ENCODE measurements at places on chromosomes 3 and 15.

DNA sequence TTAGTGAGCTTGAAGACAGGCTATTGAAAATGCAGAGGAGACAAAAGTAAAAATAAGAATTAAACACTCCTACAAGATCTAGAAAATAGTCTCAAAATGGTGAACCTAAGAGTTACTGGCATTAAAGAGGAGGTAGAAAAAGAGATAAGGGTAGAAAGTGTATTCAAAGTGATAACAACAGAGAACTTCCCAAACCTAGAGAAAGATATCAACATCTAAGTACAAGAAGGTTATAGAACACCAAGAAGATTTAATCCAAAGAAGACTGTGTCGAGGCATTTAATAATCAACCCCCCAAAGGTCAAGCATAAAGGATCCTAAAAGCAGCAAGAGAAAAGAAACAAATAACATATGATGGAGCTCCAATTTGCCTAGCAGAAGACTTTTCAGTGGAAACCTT is 23.3 kb downstream of the PDCD10 start:
- no peak for DNase-seq

DNA sequence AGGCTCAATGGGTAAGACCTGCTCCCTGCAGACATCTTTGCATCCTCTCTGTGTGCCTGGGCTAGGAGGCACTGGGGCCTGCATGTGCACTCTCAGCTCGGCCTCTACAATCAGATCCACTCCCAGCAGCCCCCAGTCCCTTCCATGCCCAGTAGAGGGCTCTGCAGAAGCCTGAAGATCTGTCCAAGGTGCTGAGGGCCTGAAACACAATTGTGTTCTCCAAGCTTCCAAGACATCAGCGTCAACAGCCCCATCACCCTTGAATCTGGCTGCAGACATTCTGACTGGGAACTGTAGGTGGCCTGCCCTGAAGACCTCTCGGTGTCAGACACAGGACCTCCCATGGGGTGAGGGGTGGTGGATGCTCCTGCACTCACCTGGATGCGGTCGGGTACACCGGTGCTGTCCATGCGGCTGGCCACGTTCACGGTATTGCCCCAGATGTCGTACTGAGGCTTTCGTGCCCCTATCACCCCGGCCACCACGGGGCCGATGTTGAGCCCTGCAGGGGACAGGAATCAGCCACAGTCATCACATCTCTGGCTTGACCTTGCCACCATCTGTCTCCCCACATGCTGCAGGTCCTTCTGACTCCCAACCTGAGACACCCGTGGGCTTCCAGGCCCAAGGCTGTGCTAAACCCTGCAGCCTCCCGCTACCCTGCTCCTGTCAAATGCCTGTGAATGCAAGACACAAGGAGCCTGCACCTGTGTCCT is 84.7 kb downstream of the SEC22A start:
- no peak for DNase-seq

- DNase-seq = no peak
Measured at GRCh38 chr3:144289057-144289456, 317.4 kb downstream of the DIPK2A start.

- no peak for DNase-seq
Measured at GRCh38 chr15:39869858-39870515, 50.1 kb downstream of the GPR176 start.

- no peak for DNase-seq
Measured at GRCh38 chr3:172181932-172182586, 142.7 kb downstream of the FNDC3B start.

- DNase-seq = no peak
Measured at GRCh38 chr15:68990992-68991500, 23.4 kb upstream of the NOX5 start.

GRCh38 chr3:14518893-14519292 is 21.2 kb downstream of the GRIP2 start:
- DNase-seq = no peak

DNA sequence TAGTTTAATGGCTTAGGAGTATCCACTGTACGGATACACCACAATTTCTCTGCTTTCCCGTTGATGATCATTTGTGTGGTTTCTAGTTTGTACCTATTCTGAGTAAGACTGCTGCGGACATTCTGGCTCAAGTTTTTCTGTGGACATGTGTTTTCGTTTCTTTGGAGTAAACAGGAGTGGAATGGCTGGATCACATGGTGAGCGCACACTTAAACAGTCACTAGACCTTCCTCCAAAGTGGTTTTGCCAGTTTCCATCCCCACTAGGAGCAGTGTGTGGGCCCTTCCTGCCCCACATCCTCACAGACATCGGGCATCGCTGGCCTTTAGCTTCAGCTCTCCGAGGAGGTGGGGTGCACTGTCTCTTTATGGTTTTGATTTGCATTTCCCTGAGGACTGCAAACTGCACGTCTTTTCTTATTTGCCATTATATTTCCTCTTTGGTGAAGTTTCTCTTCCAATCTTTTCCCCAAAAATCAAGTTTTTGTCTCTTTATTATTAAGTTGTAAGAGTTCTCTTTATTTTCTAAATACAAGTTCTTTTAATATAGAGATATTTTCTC is 94.1 kb downstream of the VGLL4 start:
- DNase-seq = no peak

DNA sequence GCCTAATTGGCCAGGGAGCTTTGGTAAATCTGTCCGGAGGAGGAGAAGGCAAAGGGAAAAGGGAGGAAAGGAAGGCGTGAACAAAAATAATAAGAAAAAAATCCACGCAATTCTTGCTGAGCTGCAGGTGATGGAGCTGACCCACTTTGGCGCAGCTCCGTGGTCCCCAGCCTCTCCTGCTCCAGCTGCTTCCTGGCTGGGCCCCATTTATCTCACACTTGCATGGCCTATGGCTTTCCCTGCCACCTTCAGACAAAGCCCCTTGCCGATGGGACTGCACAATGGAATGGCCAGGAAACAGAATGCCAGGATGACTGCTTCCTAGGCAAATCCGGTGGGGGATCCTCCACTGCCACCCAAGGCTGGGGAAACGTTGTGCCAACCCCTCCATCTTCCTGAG is 6.9 kb downstream of the INSYN1 start:
- no peak for DNase-seq

DNA sequence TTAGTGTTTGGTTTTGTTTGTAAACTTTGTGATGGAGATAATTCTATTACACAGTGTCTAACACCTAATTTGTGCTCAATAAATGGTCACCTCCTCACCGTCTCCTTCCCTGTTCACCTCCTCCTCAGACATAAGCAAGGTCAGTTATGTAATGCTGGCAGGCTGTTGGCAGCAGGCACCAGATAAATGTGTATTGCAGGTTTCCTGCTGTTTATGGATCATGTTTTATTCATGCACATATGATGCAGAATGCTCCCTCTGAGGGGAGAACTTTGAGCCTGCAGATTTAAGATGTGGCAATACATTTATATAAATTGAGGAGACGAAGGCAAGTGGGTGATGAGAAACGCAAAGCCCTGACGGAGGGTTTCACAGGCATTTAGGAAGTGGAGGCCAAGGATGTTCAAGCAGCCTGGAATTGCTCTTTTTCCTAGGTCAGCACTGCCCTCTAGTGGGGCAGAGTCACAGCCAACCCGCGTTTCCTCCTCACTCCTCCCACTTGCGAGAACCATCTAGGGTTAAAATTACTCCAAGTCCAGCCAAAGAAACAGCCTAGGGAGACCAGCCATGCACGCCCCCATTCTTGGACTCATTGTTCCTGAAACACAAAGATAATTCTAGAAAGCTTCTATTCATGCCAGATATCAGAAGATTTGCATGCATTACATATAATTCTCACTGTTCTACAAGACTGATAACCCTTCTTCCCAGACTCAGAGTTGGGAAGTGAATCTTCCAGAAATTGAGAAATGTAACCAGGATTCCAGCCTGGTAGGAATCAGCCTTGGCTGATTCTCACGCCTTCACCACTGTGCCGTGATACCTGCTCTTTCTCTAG is 228.7 kb downstream of the SLCO3A1 start:
- no peak for DNase-seq

GRCh38 chr15:65819563-65819960 is 27.5 kb upstream of the DENND4A start:
- no peak for DNase-seq

DNA sequence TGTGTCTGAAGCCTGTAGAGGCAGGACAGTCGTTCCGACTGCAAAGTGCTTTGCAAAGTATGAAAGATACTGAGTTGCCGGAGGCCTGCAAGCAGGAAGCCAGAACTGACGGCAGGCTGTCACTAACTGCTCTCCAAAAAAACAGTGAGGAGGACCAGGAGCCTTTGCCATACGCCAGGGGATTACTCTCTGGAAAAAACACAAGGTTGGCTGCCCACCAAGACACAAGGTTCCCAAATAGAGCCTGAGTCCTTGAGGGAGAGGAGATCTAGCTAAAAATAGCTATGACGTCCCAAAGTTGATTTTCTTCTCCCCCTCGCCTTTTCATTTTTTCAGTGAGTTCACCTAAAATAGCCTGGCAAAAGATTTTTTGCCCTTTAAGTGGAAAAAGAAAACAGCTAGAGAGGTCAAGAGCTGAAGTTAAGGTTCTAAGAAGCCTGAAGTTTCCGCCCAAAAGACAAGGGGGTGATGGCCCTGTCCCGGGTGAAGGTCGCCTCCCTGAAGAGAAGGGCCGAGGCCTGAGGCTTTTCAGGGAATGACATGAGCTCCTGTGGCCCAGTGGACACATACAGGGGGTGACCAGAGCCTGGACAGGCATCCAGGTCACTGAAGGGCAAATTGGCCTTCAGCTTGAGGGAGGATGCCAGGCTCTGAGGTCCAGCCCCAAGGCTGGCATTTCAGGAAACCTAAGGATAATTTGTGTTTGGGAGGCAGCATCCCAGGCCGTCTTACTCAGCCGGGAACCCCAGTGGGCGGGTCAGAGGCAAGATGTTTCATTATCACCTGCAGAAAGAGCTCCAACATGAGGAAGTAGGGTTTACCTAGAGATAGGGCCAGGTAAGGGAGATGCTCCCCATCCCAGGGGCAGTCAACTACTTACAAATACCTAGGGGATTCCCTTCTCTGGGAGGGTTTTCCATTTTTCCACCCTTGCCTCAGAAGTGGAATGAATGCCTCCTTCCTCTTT is 44.9 kb upstream of the DGKG start:
- no peak for DNase-seq

- DNase-seq = no peak
Measured at GRCh38 chr3:54515441-54516213, 393.3 kb downstream of the CACNA2D3 start.

DNA sequence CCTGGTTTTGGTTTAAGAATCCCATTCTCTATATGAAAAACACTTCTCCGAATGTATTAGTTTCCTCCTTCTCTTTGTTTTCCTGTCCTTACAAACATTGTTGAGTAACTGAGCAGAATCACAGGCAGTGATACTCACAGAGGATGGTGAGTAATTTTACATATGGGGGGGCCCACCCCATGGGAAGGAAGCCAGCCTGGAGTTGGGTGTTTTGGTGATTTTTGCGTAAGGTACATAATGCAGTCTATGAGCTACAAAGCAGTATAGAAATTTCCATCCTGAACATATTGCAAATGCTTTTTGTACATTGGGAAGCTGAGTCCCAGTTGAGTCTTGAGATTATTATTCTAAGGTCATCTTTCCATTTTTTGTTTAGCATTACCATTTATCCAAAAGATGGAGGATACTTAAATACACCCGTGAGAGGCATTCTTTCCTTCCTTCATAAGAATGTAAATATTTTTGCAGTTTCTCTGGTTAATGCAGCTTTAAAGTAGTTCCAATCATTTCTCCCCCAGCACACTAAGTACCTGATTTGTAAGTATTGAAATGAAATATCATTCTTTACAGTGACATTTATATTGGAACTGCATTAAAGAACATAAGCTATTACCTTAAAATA is 476.8 kb downstream of the AGBL1 start:
- no peak for DNase-seq

DNA sequence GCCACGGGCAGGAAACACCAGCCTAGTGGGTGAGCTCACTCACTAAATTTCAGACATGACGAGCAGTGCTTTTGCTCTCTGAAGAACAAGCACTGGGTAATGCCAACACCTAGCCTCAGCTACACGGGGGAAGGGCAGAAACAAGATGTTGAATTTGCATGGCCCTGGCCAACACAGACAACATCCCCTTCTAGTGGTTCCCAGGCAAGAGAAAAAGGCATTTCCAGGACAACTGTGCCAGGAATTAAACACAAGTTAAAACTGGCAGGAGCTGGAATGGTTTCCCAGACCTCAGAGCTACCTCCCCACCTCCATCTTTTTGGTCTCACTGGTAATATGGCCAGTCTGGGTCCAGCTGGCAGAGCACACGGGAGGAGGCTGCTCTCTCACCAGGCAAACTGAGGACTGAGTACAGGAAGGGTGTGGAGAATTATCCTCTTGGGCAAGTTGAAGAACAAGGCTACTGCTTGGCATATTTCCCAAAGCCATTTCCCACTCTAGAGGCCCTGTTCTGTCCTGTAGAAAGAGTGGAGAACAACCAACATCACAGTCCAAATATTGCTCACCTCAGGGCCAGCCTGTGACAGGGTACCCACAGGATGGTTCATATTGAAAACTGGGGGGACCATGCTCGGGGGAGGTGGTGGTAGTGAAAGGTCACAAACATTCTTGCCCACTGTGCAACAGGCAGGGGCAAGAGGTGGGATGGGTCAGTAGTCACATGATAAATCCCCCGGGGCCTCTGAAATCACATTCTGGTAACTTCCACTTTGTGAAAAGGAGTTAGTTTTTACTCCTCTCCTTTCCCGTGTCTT is 26.5 kb downstream of the TSPAN3 start:
- DNase-seq = no peak

DNA sequence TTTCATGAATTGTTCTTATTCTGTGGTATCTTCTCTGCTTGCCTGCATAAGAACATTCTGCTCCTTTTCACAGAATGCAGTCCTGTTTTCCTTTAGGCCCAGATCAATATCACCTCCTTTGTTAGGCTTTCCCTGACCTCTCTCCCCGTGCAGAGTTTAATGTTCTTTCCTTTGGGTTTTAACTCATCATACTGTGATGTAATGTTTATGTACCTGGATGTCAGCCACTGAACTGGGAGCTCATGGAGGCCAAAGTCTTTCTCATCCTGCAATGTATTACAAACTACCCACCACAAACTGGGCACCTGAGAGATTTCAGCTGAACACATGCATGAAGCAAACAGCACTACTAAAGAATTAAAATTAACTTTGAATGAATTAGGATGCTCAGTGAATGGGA is 192.8 kb upstream of the RORA start:
- no peak for DNase-seq

GRCh38 chr3:144770915-144771351 is 799.3 kb downstream of the DIPK2A start:
- DNase-seq = no peak

DNA sequence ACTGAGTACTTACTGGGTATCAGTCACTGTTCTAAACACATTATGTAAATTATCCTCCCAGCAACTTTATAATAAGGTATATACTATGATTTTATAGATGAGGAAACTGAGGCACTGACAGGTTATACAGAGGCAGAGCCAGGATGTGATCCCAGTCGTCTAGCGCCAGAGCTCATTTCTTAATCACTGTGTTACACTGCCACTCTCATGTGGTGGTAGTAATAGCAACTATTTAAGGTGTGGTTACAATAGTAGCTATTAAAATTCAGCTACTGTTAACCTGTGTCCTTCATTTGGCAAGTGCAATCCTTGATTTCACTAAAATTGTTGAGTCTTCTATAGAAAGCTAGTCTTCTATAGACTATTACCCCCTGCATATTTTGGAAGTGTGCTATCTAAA is 43.1 kb upstream of the TRPC1 start:
- DNase-seq = no peak

- no peak for DNase-seq
Measured at GRCh38 chr3:194476784-194477183, 10.0 kb downstream of the ATP13A3 start.
